ENCODE measurements at places on chromosomes 12 and 14.

GRCh38 chr12:55744340-55745030 lies 1.6 kb downstream of the GDF11 start:
- DNase-seq: no peak

DNA sequence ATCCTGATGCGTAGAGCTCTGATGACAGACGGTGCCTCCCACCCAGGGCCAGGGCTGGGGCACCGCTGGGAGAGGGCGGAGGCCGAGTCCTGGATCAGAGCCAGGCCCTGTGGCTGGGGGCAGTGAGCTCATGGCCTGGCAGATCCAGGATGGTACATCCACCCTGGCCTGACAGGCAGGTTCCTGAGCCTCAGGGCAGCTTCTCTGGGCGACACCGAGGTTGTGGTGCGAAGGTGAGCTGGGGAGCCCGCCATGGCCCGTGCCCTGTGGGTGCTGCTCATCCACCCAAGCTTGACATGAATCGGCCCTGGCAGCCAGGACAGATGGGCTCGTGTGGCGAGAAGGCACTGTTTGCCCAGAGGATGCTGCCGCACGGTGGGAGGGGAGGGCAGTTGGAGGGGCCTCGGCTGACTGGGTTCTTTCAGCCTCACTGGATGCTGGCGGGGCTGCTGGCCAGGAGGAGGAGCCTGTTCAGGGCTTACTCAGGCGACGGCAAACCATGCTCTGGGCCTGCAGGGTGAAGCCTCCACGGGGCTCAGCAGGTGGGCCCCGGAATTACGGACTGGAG lies 16.6 kb downstream of the LRTM2 start:
- DNase-seq: no peak

- no peak for DNase-seq
These were observed 163.2 kb downstream of the DYRK2 start for GRCh38 chr12:67811437-67812361.

GRCh38 chr12:4140581-4141301 lies 132.8 kb upstream of the CCND2 start:
- DNase-seq: no peak

DNA sequence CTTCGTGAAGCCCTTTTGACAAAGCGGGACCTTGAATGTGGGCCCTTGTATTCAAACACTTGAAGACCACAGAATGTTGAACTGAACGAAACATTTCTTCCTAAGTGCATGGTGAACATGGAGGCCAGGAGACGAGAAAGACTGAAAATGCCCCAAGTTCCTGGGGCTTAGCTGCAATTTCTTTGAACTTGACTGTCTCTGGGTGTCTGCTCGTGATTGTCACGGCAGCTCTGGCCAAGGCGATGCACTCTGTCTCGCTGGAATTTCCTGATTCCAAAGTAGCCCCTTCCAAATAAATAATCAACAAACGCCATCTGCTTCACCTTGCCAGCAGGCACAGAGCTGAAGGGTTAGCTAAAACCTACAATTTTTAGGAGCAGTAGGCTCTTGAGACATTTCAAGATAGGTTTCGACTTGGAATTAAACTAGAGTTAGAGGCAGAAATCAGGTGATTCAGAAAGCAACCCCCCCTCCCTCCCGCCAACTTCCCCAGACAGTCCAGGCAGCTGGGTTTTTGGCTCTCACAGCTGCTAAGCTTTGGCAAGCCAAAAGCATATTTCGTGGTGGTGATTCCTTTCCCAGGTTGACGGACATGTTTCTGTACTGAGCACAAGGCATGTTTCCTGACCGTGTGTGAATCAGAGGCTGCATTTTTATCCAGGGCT lies 13.5 kb upstream of the IRF2BPL start:
- no peak for DNase-seq

DNA sequence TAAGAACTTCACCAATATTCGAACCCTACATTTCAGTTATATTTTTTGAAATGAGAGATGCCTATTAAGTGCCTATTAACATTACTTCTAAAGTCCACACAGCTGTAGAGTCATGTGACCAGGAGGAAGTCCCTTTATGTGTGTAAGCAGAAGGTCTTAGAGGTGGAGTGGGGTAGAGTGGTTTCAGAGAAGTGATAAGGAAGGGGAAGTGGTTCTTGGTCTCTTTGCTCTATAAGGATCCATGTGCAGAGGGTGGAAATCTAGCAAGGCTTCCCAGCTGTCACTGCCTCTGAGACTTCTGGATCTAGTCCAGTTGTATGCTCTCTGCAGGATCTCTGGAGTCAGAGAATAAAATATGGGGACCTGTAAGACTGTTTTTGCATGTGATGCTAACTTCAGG lies 673.9 kb downstream of the FLRT2 start:
- no peak for DNase-seq

All from neuronal stem cell (in vitro differentiated cells).